ENCODE measurements at places on chromosomes 3 and 15.

DNA sequence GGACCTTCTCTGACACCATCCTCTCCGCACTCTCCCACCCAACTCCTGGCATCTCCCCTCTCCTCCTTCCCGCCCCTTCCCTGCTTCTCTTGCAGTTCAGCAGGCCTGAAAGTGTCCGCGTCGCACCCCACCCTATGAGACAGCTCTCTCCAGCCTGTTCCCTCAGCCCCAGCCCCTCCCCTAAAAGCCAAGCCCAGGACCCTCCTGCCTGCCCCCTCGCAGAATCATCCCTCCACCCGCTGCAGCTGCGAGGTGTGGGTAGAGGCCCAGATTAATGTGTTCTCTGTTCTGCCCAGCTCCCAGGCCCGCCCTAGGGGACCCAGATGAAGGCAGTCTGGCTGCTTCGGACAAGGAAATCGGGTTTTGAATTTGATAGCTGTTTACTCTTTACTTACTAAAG lies 410 bp downstream of the PRR23E start:
- no peak for DNase-seq

DNA sequence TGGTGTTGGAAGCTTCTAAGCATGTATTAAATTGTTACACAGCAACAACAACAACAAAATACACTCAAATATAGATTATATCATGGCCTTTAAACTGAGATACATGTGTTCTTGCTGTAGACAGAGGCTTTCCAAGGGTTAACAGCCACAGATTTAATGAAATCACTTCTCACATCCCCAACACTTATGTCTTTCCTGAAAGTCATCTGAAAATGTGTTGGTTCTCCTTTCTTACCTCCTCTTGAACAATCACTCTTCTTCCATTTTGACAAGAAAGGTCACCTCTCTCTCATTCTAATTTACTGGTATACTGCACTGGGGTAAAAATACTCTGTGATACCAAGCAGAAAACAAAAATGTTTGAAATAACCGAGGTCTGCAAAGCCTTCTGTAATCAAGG lies 507.3 kb upstream of the KCNMB2 start:
- DNase-seq: no peak

DNA sequence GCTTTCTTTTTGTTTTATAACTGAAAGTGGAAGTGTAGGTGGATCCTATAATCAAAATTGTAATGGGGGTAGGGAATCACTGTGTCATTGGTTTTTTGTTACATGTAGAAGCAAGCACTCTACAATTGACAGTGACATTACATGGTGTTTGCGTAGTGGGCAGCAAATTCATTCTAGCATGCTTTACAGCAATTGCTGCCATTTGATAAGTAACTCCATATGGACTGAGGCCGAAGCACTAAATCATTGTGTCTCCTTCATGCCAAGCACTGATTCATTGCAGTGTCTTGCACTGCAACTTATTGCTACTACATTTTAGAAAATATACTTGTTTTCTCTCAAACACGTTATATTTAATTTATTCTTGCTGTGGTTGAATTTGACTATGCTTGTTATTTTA lies 933.9 kb downstream of the NSUN3 start:
- no peak for DNase-seq

DNA sequence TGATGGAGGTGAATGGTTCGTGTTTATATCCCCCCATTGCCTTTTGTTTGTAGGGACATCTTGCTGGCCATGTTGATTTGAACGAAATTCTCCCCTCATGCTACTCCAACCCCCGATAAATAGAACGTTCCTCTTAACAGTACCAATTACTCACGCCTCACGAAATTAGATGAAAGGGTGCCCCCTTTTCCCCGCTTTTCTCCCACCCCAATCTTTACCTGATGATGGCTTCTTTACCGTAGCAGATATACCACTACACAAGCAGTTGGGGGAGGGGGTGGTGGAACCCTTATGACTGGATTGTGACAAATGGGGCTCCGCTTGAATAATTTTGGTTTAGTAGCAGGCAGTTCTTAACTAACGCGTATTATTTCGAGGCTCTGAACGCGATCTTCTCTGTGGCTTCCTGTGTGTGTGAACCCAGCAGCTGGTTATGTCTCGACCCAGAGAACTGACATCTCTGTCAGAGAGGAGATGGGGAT lies 1.1 kb downstream of the PIAS1 start:
- peak; percentile 74 for DNase-seq

- peak; percentile 66 for DNase-seq
Observed at GRCh38 chr15:38555686-38556334, 8.8 kb downstream of the RASGRP1 start.

DNA sequence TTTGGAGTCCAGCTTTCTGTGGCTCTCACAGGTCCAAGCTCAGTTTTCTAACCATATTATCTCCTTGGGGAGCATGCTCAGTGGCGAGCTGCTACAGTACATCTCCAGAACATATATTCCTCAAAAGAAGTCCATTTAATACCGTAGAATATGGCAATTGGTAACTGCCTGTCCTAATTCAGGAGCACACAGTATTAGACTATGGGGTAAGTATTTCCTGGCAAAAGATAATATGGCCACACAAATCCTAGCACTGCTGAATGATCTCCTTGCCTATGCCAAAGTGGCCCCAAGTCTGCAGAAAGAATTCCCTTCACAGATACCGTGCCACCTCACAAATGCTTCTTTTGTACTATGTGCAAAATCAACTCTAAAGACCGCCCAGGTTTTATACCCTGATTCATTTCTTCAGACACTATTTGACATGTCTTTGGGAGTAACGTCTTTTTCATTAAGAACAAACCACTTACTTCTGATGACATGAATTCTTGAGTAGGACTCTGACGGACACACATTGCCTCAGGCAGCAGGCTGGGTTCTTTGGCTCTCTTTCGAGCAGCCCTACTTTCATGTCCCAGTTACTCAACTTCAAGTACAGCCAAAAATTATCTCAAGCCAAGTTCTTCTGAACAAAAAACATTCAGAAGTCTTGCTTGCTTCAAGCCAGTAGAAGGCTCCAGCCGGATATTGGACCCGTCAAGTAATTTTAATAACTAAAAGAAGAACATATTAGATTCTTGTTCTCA lies 368.3 kb upstream of the DCBLD2 start:
- DNase-seq: no peak

DNA sequence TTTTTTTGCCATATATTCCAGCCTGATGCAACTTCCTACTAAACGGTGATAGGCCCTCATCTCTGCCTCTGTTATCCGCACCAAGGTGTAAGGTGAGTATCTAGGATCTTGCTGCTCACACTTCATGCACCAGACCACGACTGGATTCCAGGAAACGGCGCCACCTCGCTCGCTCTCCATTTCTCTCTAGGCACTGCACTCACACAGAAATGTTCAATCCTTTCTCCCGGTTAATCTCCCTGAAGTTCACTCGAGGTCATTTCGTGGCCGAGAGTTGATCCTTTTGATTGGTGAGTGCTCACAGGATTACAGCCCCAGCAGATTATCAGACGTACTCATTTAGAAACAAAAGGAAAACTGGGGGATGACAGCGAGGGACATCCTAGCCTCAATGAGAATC lies 28.1 kb downstream of the MCF2L2 start:
- DNase-seq: no peak
